ENCODE measurements at places on chromosomes 4 and X. TPM values are rescaled to one million over a fixed set of nuclear protein-coding genes. Genes with fewer than 3 reads are reported as not detected.

- H3K4me1 ChIP-seq: peaks cover 12% of the 10 kb centered on the region
- H3K4me3 ChIP-seq: no peak overlapping the region
- no peaks in the 10 kb centered on the region for H3K27me3 ChIP-seq
Observed at GRCh38 chr4:101158134-101158482, 189.2 kb downstream of the PPP3CA start.

The MAGEA2 gene
- not detected for total RNA-seq

DNA sequence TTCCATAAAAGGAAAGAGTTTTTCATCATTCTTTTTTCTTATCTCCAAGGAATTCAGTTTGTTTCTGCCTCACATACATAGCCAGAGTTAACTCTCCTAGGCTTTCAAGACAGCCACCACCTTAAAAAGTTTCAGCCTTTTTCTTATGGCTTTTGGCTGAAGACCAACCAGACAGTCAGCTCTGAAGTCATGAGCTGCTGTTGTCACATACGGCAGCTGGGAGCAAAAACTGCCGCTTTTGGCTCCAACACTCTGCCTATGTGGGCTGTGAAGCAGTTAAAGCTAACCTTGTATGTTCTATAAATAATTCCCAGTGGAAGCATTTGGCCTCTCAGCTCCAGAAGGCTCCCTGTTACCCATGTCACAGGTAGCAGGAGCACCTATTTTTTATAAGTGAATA lies 104.1 kb downstream of the KLHL4 start:
- no peak overlapping the region for H3K4me3 ChIP-seq
- H3K27me3 ChIP-seq: no peaks in the 10 kb centered on the region
- no peaks in the 10 kb centered on the region for H3K4me1 ChIP-seq
- no peak overlapping the region for H3K27ac ChIP-seq

DNA sequence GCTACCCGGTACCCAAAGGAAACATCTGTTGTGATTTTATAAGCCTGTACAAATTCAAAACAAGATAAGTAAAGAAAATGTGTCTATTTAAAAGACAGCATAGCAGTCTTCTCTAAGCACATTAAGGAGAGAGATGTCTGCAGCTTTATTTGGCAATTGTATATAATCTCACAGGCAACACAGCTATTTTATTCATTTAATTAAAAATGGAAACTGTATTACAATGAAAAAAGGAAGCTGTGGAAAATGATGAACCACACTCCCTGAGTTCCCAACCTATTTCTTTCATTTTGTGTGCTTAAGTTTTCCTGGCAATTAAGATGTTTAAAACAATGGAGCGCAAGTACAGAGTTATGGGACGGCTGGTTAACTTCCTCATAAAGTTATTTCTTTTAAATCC lies 78.4 kb downstream of the CBLL2 start:
- no peak overlapping the region for H3K4me3 ChIP-seq
- H3K27ac ChIP-seq: no peak overlapping the region
- H3K4me1 ChIP-seq: no peaks in the 10 kb centered on the region
- no peak for DNase-seq

DNA sequence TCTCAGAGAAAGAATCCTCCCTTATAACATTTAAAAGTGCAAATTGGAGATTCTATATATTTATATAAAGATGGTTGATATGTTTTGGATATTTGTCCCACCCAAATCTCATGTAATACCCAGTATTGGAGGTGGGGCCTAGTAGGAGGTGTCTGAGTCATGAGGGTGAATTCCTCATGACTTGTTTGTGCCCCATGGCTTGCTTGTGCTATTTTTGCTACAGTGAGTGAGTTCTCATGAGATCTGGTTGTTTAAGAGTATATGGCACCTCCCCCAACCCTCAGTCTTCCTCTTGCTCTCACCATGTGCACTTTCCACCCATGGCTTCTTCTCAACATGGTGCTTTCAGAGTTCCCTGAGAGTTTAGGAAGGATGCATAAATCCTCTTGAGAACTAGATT lies 9.5 kb upstream of the ANKRD50 start:
- H3K4me1 ChIP-seq: no peaks in the 10 kb centered on the region
- H3K36me3 ChIP-seq: no peaks in the 10 kb centered on the region
- no peaks in the 10 kb centered on the region for H3K27me3 ChIP-seq
- no peak overlapping the region for H3K4me3 ChIP-seq
- no peak overlapping the region for H3K27ac ChIP-seq

DNA sequence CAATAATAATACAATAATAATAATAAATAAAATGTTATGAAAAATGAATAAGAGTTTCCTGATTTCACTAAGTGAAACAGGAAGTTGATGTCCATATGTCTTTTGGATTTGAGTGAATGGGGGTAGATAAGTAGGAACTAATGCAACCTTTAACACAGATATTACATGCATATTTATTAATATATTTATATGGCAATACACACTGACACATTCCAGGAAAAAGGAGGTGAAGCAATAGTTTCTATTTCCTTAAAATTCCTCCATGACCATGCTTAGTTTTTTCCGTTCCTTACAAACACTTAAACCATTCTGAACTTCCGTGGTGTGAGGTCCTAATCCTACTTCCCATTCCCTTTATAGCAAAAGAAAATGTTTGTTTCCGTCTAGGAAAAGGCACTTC lies 48.3 kb downstream of the ATXN3L start:
- H3K4me1 ChIP-seq: no peaks in the 10 kb centered on the region
- no peaks in the 10 kb centered on the region for H3K36me3 ChIP-seq
- no peak overlapping the region for H3K27ac ChIP-seq
- DNase-seq: no peak
- H3K4me3 ChIP-seq: no peak overlapping the region

GRCh38 chrX:136192839-136193414 lies 45.6 kb downstream of the FHL1 start:
- H3K4me1 ChIP-seq: peaks cover 89% of the 10 kb centered on the region
- no peaks in the 10 kb centered on the region for H3K27me3 ChIP-seq
- H3K4me3 ChIP-seq: no peak overlapping the region
- peak overlapping the region; percentile 62 for H3K27ac ChIP-seq
- no peaks in the 10 kb centered on the region for H3K36me3 ChIP-seq

DNA sequence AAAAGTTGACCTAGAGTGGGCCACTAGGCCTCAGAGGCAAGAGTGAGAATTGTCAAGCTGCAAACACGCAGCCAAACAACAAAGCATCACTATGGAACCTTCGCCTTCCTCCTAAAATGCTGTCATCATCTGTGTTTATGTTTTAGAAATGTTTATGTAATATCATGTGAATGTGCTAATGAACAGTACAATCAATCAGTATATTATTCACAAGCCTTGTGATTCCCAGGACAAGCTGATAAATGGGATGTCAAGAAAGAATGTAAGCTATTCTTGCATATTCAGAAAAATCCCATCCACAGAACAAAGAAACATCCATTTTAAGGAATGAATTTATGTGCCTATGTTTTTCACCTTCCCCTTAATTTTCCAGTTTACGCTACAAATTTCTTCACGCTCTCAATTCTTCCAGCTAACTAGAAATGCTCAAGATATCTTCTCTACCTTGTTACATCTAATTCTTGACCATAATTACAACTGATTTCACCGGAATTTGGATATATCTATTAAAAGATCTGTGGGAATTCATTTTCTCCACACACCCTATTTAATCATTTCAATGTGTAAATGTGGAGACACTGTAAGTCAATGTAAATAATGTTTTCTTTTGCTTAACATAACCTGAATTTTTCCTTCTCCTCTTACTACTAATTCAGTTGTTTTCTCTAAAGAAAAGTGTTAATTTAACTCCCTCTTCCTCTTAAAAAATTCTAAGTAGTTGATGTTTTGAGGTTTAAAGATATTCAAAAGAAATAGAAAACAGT lies 65.5 kb downstream of the LEF1 start:
- no peak overlapping the region for H3K27ac ChIP-seq
- peaks cover 9% of the 10 kb centered on the region for H3K27me3 ChIP-seq
- H3K4me1 ChIP-seq: no peaks in the 10 kb centered on the region
- no peak overlapping the region for H3K4me3 ChIP-seq

The XAGE1A gene
- total RNA-seq: not detected

The PLAC1 gene
- total RNA-seq: not detected

DNA sequence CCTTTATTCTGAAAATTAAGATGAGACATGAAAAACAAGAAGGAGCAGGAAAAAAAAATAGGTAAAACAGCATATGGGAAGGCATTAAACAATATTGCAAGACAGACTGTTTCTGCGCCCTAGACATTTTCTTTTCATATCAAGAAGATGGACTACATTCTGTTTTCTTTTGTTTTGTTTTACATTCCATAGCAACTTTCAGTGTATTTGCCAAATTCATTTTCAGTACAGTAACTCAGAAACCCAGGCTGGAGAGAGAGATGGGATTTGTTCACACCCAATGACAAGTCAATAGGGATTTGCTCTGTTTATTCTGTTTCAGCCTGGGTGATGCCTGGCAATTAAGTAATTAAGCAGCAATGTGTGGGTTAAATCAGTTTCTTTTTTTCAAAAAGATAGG lies 892.8 kb upstream of the DIAPH2 start:
- DNase-seq: no peak
- H3K36me3 ChIP-seq: no peaks in the 10 kb centered on the region
- H3K4me3 ChIP-seq: no peak overlapping the region
- no peaks in the 10 kb centered on the region for H3K27me3 ChIP-seq
- H3K27ac ChIP-seq: no peak overlapping the region

GRCh38 chr4:98996056-98996764 lies 689 bp downstream of the METAP1 start:
- no peak for DNase-seq
- peaks cover 22% of the 10 kb centered on the region for H3K4me1 ChIP-seq
- peak overlapping the region; percentile 95 for H3K27ac ChIP-seq
- H3K4me3 ChIP-seq: peak overlapping the region; percentile 95
- H3K36me3 ChIP-seq: no peaks in the 10 kb centered on the region
- no peaks in the 10 kb centered on the region for H3K27me3 ChIP-seq

DNA sequence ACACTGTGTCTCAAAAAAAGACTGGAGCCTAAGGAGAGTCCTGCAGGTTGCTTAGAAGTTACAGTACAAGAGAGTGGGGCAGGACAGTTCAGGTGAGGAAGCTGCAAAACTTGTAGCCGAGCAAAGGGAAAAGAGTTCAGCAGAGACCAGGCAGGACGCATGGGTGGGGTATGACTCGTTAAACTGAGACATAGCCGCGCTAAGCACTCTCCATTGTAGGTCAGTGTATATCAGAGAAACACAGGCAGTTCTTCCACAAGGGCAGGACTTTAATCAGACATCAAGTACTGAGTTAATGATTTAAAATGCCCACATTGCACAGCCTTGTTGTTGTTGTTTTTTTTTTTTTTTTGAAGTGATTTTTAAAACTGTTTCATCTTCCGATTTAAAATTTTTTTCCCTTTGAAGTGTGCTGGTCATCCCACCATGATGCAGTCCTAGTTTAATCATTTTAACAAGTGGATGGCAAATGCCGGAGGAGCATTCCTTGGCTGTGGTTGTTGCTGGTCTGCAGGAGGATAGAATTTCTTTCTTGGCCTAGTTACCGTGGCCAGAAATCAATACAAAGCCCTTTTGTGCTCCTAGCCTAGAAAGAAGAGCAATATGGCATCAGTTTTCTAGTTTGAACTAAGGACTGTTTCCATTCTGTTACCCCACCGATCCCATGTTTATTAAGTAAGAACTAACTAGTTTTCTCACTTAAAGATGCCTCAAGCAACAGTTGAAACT lies 10.3 kb downstream of the LAP3 start:
- no peak overlapping the region for H3K27ac ChIP-seq
- H3K27me3 ChIP-seq: no peaks in the 10 kb centered on the region
- H3K4me3 ChIP-seq: no peak overlapping the region
- DNase-seq: no peak

- H3K27me3 ChIP-seq: no peaks in the 10 kb centered on the region
- no peaks in the 10 kb centered on the region for H3K36me3 ChIP-seq
- no peak overlapping the region for H3K4me3 ChIP-seq
- no peaks in the 10 kb centered on the region for H3K4me1 ChIP-seq
Observed at GRCh38 chrX:8988446-8988845, 45.5 kb downstream of the FAM9B start.

- peaks cover 12% of the 10 kb centered on the region for H3K4me1 ChIP-seq
- H3K36me3 ChIP-seq: no peaks in the 10 kb centered on the region
- H3K4me3 ChIP-seq: no peak overlapping the region
- peak; percentile 27 for DNase-seq
Observed at GRCh38 chr4:16532240-16532970, 306.1 kb upstream of the TAPT1 start.

GRCh38 chr4:154390324-154390723 lies 101.3 kb downstream of the DCHS2 start:
- H3K36me3 ChIP-seq: no peaks in the 10 kb centered on the region
- H3K4me1 ChIP-seq: no peaks in the 10 kb centered on the region
- no peak for DNase-seq
- peaks cover 3% of the 10 kb centered on the region for H3K27me3 ChIP-seq
- no peak overlapping the region for H3K27ac ChIP-seq
- H3K4me3 ChIP-seq: no peak overlapping the region

All from heart right ventricle (tissue), 16 donors.